ENCODE measurements at places on chromosomes 6 and 20.

GRCh38 chr6:166029506-166029905 lies 138.1 kb downstream of the TBXT start:
- H3K27ac ChIP-seq: no peak overlapping the region
- H3K36me3 ChIP-seq: no peaks in the 10 kb centered on the region
- no peaks in the 10 kb centered on the region for H3K27me3 ChIP-seq
- H3K4me3 ChIP-seq: no peak overlapping the region
- H3K4me1 ChIP-seq: peaks cover 8% of the 10 kb centered on the region
- no peak for DNase-seq

DNA sequence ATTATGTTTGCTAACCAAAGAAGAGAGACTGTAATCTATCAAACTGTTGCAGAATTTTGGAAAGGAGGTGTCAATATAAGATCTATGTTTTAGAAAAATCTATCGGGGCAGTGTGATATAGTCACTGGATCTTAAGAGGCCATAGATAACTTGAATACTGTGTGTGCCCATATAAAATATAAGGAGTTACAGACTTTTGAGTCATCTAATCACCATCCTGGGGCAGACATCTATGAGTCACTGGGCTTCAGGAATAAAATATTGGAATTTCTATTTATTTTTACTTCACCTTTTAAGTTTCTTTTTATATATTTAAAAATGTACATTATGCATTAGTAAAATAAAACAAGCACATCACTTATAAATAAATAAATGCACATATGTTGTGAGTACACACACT lies 509.3 kb upstream of the MAN1A1 start:
- no peak overlapping the region for H3K4me3 ChIP-seq
- no peaks in the 10 kb centered on the region for H3K4me1 ChIP-seq

GRCh38 chr6:86511962-86512361 lies 425.4 kb upstream of the HTR1E start:
- H3K36me3 ChIP-seq: no peaks in the 10 kb centered on the region
- no peak overlapping the region for H3K27ac ChIP-seq
- H3K4me1 ChIP-seq: peaks cover 8% of the 10 kb centered on the region

- peak overlapping the region; percentile 59 for H3K27ac ChIP-seq
- H3K4me1 ChIP-seq: no peaks in the 10 kb centered on the region
- peak overlapping the region; percentile 80 for H3K4me3 ChIP-seq
- no peaks in the 10 kb centered on the region for H3K27me3 ChIP-seq
- peaks cover 14% of the 10 kb centered on the region for H3K36me3 ChIP-seq
Observed at GRCh38 chr6:34248198-34248726, 544 bp downstream of the SMIM29 start.

DNA sequence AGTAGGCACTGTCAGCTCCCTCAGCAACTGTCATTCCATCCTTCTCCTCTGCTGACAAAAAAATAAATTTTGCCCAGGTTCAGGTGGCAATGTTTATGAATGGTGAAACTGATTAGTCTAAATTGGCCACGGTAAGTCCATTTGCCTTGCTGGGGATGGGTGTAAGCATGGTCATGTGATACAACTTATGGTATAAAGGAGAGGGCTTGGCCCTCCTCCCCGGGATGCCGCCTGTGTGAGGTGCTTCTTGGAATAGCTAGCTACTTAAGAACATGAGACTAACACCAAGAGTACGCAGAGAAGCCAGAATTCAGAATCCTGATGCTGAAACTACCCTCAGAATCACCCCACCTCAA lies 94.4 kb upstream of the MAP7 start:
- H3K4me1 ChIP-seq: no peaks in the 10 kb centered on the region
- no peak overlapping the region for H3K27ac ChIP-seq
- no peak overlapping the region for H3K4me3 ChIP-seq

DNA sequence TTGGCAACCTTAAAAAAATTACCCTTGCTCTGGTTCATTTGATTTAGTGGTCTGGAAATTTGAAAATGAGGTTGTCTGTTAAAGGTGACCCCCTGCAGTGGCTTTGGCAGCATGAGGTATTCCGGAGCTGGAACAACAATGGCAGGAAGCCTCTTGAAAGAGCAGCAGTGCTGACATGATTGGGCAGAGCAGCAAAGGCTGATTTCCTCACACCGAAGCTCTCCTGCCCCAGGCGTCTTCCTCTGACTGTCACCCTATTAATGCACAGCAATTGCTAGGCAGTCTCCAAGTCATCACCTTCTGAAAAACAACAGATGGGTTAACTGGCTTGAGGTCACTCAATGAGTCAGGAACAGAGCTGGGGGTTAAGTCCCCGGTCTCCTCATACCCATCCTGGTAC lies 241.8 kb upstream of the MMS22L start:
- H3K27ac ChIP-seq: peak overlapping the region; percentile 62
- no peak overlapping the region for H3K4me3 ChIP-seq
- no peaks in the 10 kb centered on the region for H3K4me1 ChIP-seq

DNA sequence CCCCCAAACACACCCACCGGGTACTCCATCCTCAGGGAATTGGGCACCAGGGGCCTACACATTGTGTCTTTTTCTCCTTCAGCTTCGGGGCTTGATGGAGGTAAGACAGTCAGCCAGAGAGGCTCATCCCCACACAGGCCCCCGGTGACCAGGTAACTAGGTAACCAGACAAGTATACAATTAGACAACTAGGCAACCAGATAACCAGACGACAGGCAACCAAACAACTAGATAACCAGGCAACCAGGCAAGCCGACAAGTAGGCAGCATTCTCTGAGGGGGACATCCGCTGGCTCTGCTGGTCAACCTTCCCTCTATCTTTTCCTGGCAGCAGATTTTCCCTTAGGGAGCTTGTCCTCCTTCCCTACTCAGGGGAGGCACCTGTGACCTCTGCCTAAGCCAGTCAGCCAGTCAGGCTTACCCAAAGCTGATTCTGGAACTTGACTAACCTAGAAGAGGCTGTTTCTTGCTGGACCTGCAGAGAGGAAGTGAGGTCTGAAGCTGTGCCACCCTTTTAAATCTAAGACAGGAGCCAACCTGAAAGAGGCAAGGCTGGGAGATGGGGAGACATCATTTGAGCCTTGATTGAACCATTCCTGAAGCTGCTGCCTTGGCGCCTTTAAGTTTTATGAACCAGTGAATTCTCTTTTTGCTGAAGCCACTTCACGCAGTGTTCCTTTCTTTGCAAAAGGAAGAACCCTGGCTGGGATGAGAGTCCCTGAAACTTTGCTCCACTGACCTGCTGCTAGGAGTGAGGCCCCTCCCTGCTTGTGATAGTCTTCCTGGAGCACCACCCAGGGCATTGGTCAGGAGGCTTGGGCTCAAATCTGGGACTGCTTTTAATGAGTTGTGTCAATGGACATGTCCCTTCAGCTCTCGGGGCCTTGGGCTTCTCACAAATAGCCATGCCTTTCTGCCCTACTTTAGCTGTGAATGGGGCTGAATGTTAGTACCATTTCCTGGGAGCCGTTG lies 96.4 kb upstream of the RNF24 start:
- no peak for DNase-seq
- H3K4me3 ChIP-seq: no peak overlapping the region
- H3K36me3 ChIP-seq: no peaks in the 10 kb centered on the region
- H3K4me1 ChIP-seq: peaks cover 5% of the 10 kb centered on the region
- no peak overlapping the region for H3K27ac ChIP-seq

DNA sequence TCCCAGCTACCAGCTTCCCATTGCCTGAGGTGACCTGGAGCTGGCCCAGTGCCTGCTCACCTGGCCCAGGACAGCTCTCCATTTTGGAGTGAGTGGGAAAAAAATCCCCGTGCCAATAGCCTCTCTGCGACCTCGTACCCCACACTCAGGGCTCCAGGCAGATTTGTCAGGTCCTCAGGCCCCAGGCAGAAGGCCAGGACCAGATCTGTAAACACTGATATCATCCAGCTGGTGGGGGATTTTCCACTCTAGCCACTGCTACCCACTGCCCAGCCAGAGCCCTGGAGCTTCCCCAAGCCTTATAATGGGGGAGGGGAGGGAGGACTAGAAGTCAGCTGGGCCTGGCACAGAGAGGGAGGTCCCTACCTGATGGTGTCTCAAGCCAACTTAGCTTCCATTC lies 1.3 kb upstream of the PGC start:
- no peak overlapping the region for H3K4me3 ChIP-seq
- no peaks in the 10 kb centered on the region for H3K36me3 ChIP-seq
- no peak overlapping the region for H3K27ac ChIP-seq

- no peak overlapping the region for H3K4me3 ChIP-seq
- no peak overlapping the region for H3K27ac ChIP-seq
- no peak for DNase-seq
- H3K27me3 ChIP-seq: no peaks in the 10 kb centered on the region
- H3K4me1 ChIP-seq: peaks cover 25% of the 10 kb centered on the region
Observed at GRCh38 chr20:31717478-31718201, 5.0 kb downstream of the BCL2L1 start.

DNA sequence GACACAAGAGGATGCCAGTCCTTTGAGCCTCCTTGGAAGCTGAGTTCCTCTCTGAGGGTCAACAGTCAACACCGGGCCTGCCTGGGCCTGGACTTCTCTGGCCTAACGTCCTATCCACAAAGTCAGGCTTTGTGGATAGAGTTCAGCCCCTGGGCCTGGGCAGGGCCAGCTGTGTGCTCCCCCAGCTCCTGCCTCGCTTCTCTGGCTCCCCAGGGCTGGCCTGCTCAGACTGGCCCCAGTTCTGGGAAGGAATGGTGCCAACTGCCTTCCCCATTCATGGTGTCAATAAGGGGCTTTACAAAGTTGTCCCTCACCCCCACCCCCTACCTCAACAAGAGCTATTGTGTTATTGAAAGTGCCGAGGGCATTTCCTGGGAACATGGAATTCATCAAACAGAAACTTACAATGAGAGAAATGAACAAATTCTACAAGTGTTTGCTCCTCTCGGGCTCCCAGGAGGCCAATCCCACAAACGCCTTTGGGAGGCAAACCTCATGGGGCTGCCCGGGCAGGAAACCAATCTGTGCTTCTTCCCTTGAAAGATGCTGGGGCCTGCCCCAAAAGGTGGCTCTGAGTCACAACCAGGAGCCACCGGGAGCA lies 26.5 kb upstream of the PPP1R14C start:
- H3K36me3 ChIP-seq: no peaks in the 10 kb centered on the region
- H3K4me3 ChIP-seq: no peak overlapping the region
- H3K4me1 ChIP-seq: no peaks in the 10 kb centered on the region
- no peak for DNase-seq
- H3K27ac ChIP-seq: no peak overlapping the region
- H3K27me3 ChIP-seq: no peaks in the 10 kb centered on the region

DNA sequence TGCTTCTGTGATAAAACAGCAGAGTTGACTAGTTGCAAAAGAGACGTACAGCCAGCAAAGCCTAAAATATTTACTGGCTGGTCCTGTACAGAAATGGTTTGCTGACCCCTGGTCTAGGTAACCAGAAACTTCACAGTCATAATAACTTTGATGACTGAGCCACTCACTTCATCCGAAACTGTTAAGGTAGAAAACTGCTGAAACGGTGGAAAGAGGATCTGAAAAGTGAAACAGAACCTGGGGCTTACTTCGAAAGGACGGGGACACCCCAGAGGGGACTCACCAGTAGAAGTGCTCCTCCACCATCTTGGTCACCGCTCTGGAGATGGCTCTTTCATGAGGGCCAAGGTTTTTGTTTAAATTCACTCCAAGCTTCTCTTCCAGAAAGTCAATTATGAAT lies 16.4 kb downstream of the FAXC start:
- no peak overlapping the region for H3K27ac ChIP-seq
- no peak for DNase-seq
- H3K36me3 ChIP-seq: no peaks in the 10 kb centered on the region
- H3K4me3 ChIP-seq: no peak overlapping the region
- H3K4me1 ChIP-seq: no peaks in the 10 kb centered on the region

GRCh38 chr20:45085289-45085688 lies 15.6 kb downstream of the KCNS1 start:
- no peaks in the 10 kb centered on the region for H3K4me1 ChIP-seq
- no peaks in the 10 kb centered on the region for H3K27me3 ChIP-seq
- DNase-seq: no peak
- H3K4me3 ChIP-seq: no peak overlapping the region
- H3K36me3 ChIP-seq: peaks cover 24% of the 10 kb centered on the region

- no peak overlapping the region for H3K27ac ChIP-seq
- peaks cover 3% of the 10 kb centered on the region for H3K36me3 ChIP-seq
- H3K27me3 ChIP-seq: no peaks in the 10 kb centered on the region
- H3K4me1 ChIP-seq: peaks cover 2% of the 10 kb centered on the region
- H3K4me3 ChIP-seq: peak overlapping the region; percentile 84
- no peak for DNase-seq
Observed at GRCh38 chr6:156780962-156781853, 4.0 kb downstream of the ARID1B start.

DNA sequence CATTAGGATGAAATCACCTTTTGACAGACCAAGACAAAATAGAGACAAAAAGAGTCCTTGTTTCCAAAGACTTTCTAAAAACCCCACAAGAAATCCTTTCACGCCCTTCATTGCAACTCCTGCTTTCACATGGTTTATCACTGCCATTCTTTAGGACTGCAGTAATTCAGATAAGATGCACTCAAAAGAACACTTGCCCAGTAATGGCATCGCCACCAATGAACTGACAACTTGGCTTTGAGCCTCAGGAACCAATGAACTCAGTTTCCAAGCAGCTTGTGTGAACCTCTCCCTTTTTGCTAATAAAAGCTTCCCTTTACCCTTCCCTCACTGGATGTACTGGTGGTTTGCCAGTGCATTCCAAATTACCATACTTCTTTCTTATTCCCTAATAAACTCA lies 21.8 kb downstream of the OSTM1 start:
- no peak for DNase-seq
- no peak overlapping the region for H3K27ac ChIP-seq
- H3K36me3 ChIP-seq: peaks cover 10% of the 10 kb centered on the region
- no peak overlapping the region for H3K4me3 ChIP-seq
- no peaks in the 10 kb centered on the region for H3K27me3 ChIP-seq
- H3K4me1 ChIP-seq: no peaks in the 10 kb centered on the region

DNA sequence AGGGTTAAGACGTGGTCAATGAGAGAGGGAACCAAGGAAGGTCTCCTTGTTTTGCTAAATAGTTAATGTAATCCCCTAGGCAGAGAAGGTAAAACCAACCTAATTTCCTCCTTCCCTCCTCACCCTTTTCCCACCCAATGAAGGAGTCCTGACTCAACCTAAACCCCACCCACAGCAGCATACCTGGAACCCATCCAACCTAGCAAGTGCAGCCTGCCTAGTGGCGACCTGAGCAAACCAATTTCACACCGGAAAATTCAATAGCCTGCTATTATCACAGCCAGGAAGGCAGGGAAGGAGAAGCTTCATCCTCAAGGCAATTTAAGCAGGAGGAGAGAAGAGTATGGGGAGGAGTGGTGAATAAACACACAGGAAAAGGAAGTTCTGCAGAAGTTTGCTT lies 46.9 kb downstream of the OSTM1 start:
- no peak overlapping the region for H3K4me3 ChIP-seq
- no peaks in the 10 kb centered on the region for H3K27me3 ChIP-seq
- no peak overlapping the region for H3K27ac ChIP-seq
- DNase-seq: peak; percentile 51

- no peaks in the 10 kb centered on the region for H3K4me1 ChIP-seq
- peaks cover 46% of the 10 kb centered on the region for H3K36me3 ChIP-seq
- no peak overlapping the region for H3K27ac ChIP-seq
- peak overlapping the region; percentile 51 for H3K4me3 ChIP-seq
- DNase-seq: peak; percentile 47
- H3K27me3 ChIP-seq: no peaks in the 10 kb centered on the region
Observed at GRCh38 chr6:83867527-83868161, 8.2 kb downstream of the CYB5R4 start.

Measured in endodermal cell (in vitro differentiated cells).